ENCODE measurements at places on chromosomes 12 and 14.

DNA sequence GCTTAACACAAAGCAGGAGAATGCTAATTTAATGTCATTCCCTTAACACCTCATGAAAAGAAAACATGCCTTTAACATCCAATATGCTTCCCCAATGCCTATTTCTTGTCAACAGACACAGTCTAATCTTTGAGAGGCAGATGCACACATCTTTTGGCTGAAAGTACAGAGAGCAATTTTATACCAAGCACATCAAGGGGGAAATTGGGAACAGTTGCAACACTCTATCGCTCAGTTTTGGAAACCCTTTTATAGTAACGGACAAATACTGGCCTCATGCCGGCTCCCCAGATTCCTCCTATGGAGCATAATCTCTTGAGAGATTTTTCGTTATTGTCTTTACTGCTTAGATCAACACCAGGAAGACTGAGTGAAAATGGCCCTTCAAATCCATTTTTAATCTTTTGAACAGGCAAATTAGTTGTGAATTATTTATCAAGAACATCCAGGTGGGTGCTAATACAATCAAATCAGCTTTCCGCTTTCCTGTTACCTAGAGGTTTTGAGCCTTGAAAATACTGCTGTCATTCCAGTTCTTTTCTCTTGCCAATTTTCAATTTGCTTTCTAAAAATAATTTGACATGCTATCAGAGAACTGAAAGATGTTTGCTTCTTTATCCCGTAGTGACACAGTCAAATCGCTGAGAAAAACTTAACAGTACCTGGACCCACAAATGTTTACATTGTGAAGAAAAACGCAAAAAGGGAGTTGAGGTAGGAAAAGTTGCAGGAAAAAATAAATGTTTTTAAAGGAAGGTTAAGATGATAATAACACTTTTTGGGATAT lies 60.7 kb upstream of the CAND1 start:
- DNase-seq: no peak

DNA sequence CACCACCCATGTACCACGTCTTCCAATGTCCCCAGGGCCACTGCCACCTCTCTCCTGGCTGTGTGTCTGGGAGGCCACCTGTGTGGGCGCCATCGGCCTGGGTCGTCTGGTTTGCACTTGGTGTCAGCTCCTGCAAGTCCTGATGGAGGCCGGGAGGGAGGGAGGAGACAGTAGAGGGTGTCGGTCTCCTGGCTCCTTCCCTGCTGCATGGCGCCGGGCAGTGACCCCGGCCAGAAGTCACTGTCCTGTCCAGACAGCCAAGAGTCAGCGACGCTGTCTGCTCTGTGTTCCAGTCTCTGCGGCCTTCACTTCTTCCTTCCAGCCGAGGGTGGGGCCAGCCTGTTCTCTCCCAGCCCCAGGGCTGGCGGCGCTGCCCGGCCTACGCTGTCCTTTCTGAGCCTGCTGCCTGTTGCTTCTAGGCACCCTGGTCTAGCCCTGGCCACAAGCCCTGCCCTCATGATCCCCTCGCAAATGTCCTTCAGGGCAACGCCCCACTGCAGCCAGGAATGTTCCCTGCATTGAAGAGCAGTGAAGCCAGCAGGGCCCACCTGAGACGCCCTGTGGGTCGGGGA lies 13.0 kb upstream of the LBHD2 start:
- DNase-seq: no peak

DNA sequence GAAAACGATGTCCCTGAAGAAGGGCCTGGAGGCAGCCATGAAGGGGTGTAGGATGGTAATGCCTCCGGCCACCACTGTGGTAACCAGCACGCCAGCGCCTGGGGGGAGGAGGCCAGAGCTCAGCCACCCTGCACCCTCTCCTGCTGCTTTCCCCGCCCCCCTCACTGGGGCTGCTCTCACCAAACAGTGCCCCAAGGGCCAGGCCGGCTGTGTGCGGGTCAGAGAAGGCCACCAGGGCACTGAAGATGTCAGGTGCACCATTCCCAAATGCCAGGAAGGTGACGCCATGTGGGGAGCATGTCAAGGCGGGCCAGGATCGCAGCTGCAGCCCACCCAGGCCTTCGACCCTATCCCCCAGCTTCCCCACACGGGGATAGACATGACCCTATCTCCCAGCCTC lies 14.5 kb downstream of the SLC8B1 start:
- no peak for DNase-seq

GRCh38 chr12:177336-177979 lies 36.5 kb downstream of the SLC6A12 start:
- DNase-seq: no peak

DNA sequence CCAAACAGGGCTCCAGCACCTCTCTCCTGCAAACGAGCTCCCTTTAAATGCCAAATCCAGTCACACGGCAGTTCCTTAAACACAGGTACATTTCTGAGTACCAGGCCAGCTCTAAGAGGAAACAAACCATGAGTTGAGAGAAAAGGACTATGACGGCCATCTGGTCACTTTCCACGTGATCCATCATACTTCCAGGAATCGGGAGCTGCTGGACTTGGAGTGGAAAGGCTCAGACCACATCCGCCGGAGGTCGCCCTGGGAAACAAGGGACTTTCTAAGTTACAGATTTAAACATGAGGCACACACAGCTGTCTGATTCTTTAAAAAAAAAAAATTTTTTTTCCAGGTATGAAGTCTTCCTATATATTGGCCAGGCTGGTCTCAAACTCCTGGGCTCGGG lies 39.2 kb downstream of the ACADS start:
- no peak for DNase-seq

DNA sequence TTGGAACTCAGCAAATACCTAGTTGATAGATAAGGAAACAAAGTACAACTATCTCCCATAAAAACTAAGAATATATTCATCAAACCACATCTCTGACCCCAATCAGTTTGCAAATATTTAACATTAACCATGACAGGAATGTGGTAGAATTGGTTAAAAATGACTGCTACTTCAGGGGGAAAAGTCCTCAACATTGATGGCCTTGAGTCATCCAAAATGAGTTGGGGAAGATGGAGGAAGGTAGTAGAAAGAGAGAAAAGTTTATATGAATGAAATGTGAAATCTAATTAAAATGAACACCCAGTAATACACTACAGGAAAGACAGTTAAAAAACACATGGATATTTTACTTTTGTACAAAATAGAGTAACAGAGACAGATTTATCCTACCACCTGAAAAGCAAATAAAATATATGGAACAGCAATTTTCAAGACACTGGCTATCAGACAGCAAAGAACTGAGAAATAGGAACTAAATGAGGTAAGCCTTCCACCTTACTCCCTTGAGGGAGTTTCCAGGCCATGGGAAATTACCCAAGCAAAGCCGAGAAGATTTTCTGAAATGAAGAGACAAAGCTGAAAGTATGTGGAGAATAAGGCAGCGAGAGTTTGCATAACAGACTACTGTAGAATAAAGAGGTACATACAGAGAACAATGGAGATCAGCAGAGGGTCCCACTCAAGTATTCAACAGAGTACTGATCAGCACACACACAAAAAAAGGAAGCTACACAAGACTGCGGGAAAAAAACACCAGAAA lies 49.6 kb downstream of the TC2N start:
- DNase-seq: no peak

DNA sequence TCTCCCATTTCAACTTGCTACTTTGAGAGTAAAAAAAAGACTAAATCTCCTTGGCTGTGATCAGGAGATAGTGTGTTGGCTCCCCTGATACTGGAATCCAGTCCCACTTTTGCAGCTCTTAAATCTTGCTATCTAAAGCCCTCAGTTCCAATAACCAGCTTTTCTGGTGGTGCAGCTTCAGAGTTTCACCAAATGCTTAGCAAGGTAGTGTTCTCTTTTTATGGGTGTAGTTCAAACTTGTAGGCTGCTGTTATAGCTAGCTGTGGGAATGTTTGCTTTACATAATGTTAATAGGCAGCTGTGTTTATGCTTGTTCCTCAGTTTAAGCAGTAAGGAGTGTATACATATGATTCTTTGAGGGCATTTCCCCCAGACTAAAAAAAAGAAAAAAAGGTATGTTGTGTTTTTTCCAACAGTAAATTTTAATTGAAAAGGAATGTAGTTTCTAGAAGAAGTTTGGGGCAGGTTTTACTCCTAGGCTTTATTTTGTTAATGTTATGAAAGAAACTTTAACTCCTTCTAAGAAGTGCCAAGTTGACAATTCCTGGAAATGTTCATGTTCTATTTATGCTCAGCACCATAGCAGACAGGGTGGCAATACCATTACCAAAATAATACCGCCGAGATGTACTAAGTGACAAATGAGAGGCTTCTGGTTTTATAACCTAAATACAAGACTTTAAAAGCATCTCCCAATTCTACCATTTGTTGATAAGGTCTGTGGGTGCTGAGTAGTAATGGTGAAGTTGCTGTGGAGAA lies 12.1 kb downstream of the CRADD start:
- no peak for DNase-seq

DNA sequence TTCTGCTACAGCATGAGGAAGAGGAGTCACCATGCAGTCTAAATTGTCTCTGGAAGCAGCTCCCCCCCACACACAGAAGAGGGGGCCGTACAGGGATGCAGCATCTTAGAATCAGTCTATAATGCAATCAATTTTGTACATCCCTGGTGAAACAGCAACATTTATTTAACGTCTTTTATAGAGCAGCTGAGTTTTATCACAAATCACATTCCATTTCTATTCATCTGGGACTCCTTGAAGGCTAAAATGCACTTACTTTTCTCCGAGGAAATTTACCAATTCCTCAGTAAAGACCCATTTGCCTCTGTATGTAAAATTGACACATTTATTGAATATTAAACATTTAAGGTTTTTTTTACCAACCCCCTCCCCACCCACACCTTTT lies 193.9 kb downstream of the PHETA1 start:
- DNase-seq: no peak

- no peak for DNase-seq
Observed at GRCh38 chr12:12011880-12012260, 58.9 kb upstream of the BCL2L14 start.

DNA sequence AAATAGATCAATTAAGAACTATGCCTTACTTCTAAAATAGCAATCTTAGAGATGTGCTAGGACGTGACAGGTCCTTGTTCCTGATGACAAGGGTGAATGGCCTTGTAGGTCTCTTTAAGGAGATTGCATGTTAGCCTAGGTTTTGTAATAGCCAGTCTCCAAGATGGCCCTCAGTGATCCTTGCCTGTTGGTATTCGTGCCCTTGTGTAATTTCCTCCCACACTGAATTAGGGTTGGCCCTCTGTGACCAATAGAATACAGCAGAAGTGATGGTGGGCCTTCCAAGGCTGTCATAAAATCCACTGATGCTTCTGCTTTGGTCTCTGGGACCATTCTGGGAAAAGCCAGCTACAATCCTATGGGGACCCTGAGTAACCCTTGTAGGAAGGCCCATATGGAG lies 38.2 kb upstream of the SNX6 start:
- DNase-seq: no peak

DNA sequence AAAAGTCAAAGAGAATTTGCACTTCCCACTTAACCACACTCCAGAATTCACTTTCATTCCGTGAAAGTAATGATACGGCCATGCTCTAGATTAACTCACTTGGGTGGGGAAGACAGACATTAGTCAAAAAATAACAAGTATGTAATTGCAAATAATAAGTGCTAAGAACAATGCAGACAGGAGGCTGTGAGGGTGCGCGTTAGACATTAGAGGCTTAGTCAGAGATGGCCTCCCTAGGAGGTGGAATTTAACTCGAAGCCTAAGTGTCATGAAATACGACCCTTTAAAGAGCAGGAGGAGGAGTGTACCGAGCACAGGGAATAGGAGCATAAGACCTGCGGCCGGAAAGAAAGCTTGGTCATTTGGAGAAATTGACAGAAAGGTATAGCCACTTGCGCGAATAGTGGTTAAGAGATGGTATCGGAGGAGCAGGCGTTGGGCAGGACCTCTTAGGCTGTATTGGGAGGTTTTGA lies 628 bp downstream of the SNRPF start:
- DNase-seq: no peak

GRCh38 chr14:90608281-90608680 lies 207.9 kb downstream of the TTC7B start:
- no peak for DNase-seq

- DNase-seq: no peak
Observed at GRCh38 chr14:32552766-32553165, 223.7 kb downstream of the AKAP6 start.

DNA sequence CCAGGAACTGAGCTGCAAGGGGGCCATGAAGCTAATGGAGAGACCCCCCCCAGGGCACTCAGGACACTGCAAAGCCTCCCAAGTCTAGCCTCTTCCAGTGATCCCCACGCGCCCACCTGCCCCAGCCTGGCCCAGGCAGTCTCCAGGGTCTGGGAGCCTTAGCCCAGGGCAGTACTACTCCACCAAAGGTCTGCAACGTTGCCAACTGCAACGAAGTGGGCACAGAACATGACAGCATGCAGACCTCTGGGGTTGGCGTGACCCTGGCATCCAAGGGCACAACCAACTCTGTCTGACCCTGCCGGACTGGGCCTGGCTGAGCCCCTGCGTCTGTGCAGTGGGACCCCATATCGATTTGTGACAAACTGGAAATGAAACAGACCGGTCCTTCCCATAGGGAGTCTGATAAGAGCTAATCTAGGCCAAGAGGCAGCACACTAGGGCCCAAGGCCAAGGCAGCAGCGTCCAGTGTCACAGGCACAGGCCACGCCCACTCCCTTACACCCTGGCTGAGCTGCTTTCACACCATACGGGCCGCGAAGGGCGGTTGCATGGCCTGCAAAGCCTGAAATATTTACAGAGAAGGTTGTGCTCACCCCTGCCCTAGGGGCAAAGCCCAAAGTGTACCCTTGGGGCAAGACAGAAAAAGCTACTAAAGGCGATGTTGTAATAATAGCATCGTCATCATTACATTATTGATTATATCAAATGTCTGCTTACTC lies 76.7 kb downstream of the NCOR2 start:
- DNase-seq: no peak

DNA sequence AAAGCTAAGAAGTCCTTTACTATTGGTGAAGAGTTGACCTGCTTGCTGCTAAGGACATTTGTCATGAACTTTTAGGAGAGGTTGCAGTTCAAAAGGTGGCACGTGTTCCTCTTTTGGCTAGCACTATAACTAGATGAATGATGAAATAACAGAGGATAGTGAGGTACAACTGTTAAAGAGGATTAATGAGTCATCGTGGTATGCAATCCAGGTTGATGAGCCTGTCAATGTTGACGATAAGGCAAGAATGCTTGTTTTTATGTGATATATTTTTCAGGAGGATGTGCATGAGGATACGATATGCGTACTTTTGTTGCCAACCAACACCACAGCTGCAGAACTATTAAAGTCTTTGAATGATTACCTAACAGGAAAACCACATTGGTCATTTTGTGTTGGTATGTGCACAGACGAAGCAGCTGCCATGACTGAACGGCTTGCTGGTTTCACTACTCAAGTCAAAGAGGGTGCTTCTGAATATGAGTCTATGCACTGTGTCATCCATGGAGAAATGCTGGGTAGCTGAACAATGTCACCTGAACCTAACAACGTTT lies 10.6 kb downstream of the CEP128 start:
- DNase-seq: peak; percentile 34

- peak; percentile 24 for DNase-seq
Observed at GRCh38 chr14:88554457-88555286, at the start of gene PTPN21. Gene PTPN21, minus strand, starts transcription at chr14:88555007. Its CDS starts 4,590 bp downstream, at chr14:88550417.

DNA sequence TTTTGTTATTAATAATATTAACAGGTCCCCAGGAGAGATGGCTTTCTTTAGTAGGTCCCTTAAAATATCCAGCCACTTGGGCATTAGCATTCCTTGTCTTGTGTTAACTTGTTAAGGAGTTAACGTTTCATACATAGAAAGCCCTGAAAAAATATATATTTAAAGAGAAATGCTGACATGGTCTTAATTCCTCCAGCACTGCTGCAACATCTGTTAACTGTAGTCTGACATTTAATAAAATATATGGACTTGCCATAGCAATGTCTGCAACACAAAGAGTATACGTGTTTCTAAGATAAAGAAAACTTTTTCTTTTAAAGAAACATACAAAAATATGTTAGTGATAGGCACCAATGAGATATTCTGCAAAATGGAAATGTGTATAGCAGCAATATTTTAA lies 10.0 kb downstream of the SLC38A4 start:
- DNase-seq: no peak
